ENCODE measurements at places on chromosomes 5 and 9.

- no peak for DNase-seq
Observed at GRCh38 chr9:135108831-135109510, 21.5 kb downstream of the OLFM1 start.

DNA sequence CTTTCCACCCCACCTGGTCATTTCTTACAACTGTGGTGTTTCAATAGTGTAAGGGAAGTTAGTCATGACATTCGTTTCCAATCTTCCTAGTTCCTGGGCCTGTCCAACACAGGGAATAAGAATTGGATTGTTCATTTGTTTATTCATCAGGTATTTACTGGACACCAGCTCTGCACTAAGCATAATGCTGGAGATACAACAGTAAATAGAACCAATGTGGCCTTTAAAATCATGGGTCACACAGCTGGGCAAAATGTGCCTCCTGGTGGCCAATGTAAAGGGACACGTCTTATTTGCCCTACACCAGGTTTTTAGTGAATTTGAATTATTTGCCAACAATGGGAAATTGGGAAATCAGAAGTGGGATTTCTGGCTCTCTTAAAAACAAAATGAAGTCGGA lies 10.4 kb downstream of the ABLIM3 start:
- DNase-seq = no peak

DNA sequence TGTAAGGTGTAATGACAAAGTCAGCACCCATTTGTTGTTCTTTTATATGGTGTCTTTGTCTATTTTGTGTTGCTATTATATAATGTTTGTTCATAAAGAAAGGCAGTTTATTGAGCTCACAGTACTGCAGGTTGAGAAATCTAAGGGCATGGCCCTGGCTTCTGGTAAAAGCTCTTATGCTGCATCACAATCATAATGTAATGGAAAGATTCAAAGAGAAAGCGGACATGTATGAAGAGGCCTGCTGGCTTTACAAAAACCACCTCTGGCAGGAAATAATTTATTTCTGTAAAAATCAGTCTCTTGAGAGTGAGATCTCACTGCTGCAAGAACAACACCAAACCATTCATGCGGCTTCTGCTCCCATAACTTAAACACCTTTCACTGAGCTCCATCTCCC lies 746.7 kb upstream of the FAM174A start:
- no peak for DNase-seq

- no peak for DNase-seq
Observed at GRCh38 chr5:36164461-36164860, 12.6 kb downstream of the SKP2 start.

GRCh38 chr5:131536211-131536826 lies 98.7 kb downstream of the RAPGEF6 start:
- no peak for DNase-seq

- no peak for DNase-seq
Observed at GRCh38 chr9:37364136-37364535, 58.4 kb upstream of the GRHPR start.

- DNase-seq = no peak
Observed at GRCh38 chr9:94852373-94852772, 125.9 kb downstream of the AOPEP start.

- no peak for DNase-seq
Observed at GRCh38 chr5:162372256-162372655, 304.7 kb downstream of the GABRG2 start.

DNA sequence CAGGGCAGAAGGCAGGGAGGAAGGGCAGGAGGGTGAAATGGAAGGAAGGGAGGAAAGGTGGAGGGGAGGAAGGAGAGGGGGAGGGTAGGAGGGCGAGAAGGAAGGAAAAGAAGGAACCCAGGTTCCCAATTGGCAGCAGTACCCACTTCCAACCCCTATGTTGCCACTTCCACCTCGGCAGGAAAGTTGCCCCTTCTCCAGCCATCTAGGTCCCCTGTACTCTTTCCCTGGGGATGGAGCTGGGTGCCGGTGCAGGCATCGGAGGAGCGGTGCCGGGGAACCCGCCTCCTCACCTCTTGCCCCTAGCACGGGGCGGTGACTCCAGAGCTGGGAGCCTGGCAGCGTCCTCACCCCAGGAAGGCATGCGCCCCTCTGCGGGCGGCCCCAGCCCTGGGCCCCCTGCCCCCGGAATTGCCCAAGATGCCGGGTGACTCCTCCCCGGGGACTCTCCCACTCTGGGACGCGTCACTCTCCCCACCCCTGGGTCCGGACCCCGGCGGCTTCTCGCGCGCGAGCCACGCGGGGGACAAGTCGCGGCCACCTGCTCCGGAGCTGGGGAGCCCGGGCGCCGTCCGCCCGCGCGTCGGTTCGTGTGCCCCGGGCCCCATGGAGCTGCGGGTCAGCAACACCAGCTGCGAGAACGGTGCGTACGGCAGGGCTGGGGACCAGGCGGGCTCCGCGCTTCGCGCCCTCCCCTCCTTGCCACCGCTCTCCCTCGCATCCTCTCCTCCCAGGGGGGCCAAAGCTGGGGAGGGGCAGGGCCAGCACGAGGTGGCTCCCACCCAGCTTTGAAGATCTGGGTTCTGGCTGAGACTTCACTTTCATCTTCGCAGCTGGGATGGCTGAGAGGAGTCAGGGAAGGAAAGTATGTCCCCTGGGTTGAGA lies at the start of gene NIPAL4:
TSS of gene NIPAL4 (plus strand) at position 499 of the 885 bp plus-strand sequence. CDS start at position 607, 108 bp downstream.
- DNase-seq = no peak

GRCh38 chr5:84605241-84605640 lies 220.6 kb upstream of the EDIL3 start:
- no peak for DNase-seq

DNA sequence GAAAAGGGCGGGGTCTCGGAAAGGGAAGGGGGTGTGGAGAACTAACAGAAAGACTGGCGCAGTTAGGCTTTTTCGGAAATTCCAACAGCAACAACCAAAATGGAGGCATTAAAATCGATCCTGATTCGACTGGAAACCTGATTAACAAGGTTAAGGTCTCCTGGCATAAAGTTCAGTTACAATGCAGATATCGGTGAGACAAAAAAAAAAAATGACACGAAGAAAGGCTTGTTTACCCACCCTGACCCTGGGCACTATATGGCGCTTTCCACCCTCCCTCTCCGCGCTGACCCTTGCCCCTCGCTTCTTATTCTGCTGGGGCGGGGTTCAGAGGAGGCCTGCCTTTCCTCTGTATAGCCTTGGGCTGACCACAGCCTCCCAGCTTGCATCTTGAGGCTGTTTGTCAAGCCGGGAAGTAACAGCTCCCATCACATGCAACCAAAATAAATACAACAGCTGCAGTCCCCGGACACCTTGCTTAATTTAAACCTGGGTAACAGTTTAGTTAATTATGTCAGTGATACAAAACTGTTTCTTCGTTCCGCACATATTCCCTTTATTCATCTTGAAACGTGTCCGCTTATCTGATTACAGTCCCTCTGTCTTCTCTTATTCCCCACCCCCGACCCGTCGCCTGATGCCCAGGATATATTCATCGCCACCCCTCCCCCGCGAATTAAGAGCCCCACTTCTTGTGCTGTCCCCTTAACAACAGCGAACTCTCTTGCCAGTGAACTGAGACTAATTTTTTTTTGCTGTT lies 795 bp upstream of the PJA2 start:
- peak; percentile 69 for DNase-seq

GRCh38 chr5:172559004-172559932 lies 81.8 kb upstream of the NEURL1B start:
- DNase-seq = no peak

DNA sequence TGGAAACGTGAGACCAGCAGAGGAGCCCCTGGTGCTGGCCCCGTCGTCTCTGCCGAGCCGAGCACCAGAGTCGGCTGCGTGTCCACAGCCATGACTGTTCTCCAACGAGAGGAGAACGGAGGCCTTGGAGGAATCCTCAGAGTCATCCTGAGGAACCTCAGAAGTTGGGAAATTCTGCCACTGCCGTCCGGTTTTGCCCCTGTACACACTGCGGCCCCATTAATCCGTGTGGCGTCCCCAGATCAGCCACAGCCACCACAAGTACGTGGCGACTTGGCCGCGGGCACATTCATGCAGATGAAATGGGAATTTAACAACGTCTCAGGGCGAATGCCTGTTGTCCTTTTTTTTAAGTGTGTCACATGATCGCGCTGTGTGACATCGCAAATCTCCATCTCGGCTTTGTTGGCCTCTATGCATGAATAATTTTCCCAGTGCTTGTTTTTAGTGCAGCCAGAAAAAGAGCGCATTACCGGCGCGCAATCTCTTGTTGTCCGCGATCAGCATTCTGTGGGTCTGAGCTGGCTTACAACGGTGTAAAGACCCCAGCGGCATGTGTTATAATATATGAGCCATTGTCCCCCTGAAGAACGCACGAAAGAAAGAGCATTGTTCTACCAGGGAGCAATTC lies 323.0 kb upstream of the IRX4 start:
- peak; percentile 33 for DNase-seq

DNA sequence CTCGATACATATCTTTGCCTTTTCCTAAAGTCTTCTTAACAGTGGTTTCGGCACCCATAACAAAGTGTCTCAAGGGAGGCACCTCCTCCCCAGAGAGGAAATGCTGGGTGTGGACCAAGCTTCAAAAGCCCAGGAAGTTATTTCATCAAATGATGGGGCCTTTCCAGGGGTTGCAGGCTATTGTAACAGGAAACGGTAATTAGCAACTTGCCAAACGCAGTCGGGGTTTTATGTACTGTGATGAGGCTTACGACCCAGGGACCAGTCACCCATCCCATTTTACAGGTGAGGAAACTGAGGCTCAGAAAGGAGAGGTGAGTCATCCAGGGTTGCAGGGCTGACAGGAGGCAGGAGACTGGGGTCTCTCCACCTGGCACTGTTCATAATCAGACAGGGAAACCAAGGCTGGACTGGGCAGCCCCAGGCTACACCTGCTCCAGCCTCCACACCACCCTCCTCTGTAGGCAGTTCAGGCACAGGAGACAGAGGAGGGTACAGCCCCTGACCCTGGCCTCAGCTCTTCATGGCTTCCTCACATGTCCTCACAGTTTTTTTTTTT lies 30.0 kb upstream of the SUSD3 start:
- no peak for DNase-seq

DNA sequence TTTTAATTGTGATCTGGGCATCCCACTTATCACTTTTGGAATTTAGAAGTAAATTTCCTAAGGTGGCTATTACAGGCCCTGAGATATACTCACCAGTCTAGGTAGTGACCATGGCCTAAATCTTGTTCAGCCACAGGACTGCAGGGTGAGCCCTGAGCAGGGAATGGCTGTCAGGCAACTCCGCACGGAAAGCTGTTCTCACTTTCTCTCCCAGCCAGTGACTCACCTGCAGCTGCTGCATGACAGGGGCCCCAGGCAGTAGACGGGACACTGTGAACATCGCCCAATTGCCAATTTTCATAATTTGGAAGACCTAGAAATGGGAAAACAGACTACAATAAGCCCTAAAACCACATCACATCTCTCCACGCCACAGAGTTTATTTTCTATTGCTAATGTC lies 69.6 kb upstream of the TAF1L start:
- DNase-seq = no peak

DNA sequence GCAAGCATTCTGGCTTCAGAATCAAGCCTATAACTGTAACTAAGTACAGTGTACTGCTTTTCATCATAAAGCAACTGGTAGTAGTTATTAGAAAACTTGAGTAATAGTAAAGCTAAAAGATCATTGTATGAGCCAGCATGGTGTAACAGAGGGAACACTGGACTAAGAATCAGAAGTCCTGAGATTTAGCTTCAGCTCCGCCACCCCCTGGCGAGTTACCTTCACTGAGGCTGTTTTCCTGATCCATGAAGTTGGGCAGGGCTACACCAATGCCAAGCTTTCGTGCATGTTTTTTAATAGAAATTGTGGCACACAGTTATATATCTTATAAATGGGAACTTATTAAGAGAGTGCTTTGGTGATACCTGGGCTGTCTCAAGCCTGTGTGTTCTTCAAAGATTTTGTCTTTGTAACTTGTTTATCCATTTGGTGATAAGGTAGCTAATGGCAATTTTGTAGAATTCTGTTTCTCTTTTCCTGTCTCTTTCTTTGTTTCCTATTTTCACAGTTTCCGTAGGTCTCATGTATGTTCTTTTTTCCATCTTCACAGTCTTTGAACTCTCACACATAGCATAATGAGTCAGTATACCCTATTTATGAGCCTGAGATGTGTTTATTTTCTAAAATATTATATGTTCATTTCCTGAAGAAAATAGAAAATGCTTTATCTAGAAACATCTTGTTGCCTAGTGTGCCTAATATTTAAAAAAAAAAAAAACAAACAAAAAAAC lies 102.3 kb downstream of the GDNF start:
- DNase-seq = no peak

DNA sequence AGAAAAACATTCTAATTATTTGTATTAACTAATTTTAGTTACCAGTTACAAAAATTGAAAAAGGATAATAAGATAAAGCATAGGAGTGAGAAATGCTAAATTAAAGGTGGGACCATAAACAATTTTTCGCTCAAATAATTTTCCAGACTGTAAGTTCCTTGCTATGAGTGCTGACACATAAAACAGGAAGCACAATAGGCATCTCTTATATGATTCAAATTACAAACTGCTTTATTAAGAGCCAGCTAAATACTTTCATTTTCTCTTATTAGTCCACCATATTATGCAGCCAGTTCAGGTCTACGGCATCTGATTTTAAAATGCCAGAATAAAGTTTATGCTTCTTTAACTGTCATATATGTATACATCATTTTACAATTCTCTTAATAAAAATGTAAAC lies 4.4 kb downstream of the RC3H2 start:
- no peak for DNase-seq

GRCh38 chr5:133485468-133485867 lies 126.9 kb downstream of the FSTL4 start:
- no peak for DNase-seq

DNA sequence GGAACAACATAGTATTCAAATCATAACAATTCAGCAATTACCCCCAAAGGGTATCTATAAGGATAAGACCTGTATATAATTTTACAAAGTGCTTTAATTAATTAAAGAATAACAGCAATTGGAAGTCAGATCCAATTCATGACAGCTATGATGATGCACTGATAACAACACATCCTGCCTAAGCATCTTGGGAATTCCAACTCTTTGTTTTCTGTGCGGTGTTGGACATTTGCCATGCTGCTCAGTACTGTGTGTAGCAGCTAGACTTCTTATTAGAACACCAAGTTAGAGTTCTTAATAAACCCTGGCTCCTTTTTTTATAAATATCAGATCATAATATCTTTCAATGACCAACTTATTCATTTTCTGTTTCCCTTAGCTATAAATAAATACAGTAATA lies 209.0 kb downstream of the SEC61B start:
- DNase-seq = no peak

DNA sequence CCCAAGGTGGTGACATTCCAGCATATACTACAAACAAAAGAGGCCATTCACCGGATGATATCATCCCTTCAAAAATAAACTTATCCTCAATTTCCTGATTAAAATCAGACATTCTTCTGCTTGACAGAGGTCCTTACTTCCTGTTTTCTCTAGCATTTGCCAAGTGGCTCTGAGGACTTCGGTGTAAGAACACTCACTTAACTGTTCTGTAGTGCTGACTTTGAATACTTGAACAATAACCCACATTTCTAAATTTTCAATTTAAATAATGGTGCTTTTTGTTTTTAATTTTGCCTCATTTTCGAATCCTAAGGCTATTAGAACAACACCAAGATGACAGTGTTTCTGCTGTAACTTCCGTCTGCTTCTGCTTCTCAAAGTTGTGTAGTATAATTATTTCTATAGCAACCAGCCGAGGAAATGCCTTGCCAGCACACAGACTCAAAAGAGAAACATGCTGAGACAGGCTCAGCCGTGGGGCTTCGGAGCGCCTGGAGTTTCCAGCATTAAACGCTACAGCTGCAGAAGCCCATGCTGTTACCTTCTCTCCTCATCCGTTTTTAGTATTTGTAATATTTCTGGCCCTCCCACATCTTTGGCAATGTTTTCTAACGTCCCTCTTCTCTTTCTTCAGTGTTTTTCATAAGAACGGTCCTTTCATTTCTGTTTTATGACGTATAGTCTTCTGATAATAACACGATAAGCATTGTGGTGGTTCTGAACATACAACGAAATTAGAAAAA lies 19.5 kb upstream of the ANXA1 start:
- peak; percentile 33 for DNase-seq
